ENCODE measurements at places on chromosomes 2 and 18.

- no peak for DNase-seq
Measured at GRCh38 chr2:217552081-217552480, 450.7 kb downstream of the TNS1 start.

DNA sequence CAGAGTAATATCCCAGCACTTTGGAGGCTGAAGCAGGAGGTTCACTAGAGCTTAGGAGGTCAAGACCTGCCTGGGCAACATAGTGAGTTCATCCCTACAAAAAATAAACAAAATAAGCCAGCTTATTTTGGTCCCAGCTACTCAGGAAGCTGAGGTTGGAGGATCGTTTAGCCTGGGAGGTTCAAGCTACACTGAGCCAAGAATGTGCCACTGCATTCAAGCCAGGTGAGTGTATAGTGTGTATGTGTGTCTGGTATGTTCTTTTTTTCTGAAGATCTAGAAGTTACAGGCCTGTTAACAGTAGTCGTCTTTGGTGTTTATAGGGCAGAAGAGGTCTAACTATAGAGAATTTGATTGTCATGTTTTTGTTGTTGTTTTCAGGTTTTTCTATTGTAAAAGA is 40.2 kb downstream of the ZC3H15 start:
- DNase-seq, result no peak

DNA sequence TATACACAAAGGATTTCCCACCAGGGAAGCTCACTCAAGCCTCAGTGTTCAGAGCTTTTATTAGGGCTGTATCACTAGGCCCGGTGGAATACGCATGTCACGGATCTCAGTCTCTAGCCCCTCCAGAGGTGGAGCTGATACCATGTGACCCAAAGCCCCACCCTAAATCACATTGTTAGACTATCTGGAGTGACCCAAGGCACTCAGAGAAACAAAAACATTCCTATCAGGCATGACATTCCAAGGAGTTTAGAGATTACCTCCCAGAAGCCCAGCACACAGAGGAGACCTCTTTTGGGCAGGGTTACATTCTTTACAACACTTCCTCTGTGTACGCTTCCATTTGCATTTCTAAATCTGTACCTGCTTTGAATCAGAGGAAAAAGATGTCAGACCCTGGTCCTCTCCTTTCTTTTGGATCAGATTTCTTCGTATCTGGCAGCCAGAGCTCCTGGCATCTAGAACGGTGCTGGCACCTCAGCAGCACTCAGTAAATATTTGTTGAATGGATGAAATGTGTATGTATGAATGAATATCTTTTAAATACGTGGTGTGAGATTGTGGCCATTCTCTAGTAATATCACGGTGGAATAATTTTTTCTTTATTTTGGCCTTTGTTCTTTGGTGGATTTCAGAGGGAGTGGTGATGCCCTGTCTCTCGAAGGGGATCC is 37.7 kb upstream of the SMAD2 start:
- DNase-seq, result no peak

- no peak for DNase-seq
Measured at GRCh38 chr18:23066060-23066459, 69.2 kb upstream of the CABLES1 start.

GRCh38 chr2:207432453-207432852 is 97.3 kb upstream of the CREB1 start:
- DNase-seq, result no peak

DNA sequence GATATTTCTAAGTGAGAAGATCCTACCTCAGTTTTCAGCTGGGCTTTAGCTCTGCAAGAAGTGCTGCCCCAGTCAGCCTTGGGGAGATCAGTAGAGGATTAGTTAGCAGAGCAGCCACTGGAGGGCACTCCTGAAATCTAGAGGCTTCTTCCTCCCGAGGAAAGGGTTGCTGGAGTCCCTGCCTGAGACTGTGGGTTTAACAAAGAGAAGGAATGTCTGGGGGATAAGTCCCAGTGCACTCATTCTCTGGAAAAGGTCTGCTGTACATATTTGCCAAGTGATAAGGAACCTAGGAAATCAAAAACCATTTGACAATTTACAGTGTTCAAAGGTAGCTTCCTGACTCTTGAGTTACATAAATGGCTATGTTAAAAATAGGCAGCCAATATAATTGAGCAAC is 207.2 kb downstream of the SLC8A1 start:
- DNase-seq, result no peak

- DNase-seq, result no peak
Measured at GRCh38 chr2:36357847-36358659, 2.5 kb downstream of the CRIM1 start.

DNA sequence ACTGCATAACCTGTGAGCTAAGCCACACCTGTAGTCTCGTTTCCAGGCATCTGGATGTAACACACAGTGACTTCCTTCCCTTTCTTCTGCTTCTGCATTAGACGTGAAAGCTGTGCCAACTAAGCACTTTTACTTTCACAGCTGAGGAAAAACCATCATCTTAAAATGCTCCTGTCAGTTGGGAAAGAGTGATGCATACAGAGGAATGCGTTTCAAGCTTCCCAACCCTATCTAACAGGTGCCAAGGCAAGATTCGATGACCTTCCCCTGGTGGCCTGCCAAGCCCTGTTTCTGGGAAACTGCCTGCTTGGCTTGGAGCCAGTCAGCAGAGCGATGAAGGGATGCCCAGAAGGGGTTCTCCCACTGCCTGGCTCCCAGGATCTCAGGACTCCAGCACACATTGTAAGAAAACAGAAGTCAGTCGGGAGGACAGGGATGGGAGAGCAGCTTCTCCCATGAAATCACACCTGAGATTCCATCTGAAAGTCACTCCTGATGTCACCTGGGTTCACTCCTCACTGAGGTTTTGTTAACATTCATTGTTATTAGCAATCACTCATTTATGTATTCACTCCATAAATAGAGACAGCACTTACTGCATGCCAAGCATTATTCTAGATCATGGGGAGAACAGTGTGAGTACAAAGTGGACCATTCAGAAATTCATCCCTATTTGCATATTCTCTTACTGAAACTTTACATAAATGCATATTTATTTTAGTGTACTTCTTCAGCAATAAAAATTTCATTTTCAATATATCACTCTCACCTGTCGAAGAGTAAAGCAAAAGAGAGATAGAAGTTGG is 64.1 kb downstream of the DTNA start:
- DNase-seq, result no peak

GRCh38 chr2:50879457-50879856 is 152.5 kb downstream of the NRXN1 start:
- DNase-seq, result no peak

GRCh38 chr2:151297882-151298281 is 8.4 kb upstream of the NMI start:
- no peak for DNase-seq

GRCh38 chr2:127143841-127144782 is 37.2 kb upstream of the BIN1 start:
- no peak for DNase-seq

- DNase-seq, result no peak
Measured at GRCh38 chr2:241267249-241268067, 48.0 kb downstream of the HDLBP start.

DNA sequence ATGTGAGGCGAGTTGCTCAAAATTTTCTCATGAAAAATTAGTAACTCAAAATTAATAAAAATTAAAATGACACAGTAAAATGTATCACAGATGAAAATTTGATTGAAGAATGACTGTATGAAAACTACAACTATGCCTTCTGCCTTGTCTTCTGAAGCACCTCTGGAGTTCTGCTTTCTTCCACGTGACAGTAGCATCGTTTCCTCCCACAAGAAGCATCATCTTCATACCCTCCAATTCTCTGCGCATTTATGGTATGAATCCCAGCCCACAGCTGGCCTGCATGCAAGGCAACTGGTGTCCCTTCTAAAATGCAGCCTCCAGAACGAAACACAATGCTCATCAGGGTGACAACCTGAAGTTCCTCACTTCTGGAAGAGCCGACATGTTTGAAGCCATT is 189.9 kb downstream of the MYO1B start:
- DNase-seq, result no peak

- no peak for DNase-seq
Measured at GRCh38 chr2:112474844-112475486, 7.0 kb upstream of the TTL start.

GRCh38 chr2:106516436-106516835 is 29.3 kb downstream of the CD8B2 start:
- no peak for DNase-seq

- no peak for DNase-seq
Measured at GRCh38 chr18:58195278-58195765, 151.3 kb downstream of the NEDD4L start.

DNA sequence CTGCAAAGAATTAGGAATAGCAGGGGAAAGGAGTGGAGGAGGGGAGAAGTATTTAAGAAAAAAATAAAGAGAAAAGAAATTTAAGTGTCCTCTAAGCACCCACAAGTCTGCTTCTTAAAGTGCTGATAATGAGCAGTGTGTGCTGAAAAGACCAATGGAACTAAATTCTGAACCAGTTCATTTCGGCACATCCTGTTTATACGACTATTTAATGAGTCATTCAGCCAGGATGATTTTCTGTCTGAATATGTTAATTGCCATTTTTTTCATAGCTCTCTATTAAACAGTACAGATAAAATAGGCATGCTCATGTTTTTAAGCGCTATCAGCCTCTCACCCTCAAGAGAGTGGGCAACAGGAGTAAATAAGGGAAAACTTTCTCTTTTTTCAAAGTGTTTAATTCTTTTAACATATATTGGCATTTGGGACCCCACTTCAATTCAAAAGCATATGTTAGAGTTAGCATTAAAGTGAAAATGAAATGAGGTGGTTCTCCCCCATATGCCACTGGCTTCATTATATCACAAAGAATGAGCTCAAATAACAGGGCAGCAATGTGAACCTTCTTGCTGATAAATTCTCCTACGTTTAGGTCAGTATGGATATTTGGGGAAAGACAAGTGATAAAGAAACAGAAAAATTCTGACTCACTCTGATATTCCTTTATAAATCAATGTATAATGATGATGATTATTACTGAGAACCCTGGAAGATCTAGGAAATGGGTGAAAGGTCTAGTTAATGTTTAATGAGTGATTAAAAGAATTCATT is 87.5 kb downstream of the TCF4 start:
- DNase-seq, result no peak

- no peak for DNase-seq
Measured at GRCh38 chr2:102159295-102159694, 16.7 kb downstream of the IL1R1 start.

GRCh38 chr18:78087338-78087737 is 837.7 kb downstream of the GALR1 start:
- DNase-seq, result no peak

DNA sequence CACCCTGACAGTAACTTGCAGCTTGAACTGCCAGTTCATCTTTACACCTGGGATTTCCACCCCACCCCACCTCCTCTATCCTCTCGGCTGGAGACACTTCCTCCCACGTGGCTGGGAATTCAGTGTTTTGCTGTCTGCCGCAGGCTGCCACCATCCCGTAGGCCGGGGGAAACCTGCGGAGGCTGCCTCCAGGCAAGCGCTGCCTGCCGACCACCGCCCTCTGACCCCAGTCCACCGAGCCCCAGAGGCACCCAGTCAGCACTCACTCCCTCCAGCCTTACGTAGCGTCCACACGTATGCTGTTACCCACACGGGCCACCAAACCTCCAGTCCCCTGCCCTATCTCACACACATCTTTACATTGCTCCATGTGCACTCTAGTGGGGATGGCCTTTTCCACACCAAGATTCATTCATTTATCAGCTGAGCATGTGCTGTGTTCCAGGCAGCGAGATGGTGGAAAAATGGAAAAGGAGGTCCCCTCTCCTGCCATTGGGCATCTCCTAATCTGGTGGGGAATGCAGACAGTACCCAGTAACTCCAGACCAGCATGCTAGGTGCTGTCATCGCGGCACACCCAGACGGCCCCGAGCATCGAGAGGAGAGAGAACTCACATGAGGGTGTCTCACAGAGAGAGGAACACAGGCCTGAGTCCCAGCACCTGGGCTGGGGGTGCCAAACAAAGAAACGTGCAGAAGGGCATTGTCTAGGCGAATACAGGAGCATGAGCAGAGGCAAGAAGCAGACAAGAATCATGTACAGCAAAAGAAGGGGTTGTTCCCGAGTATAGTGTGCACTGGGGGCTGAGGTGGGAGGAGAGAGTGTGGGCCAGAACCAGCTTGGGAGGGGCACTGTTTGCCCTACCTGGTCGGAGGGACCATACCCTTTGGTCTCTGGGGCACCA is 166.9 kb downstream of the SMAD7 start:
- no peak for DNase-seq

DNA sequence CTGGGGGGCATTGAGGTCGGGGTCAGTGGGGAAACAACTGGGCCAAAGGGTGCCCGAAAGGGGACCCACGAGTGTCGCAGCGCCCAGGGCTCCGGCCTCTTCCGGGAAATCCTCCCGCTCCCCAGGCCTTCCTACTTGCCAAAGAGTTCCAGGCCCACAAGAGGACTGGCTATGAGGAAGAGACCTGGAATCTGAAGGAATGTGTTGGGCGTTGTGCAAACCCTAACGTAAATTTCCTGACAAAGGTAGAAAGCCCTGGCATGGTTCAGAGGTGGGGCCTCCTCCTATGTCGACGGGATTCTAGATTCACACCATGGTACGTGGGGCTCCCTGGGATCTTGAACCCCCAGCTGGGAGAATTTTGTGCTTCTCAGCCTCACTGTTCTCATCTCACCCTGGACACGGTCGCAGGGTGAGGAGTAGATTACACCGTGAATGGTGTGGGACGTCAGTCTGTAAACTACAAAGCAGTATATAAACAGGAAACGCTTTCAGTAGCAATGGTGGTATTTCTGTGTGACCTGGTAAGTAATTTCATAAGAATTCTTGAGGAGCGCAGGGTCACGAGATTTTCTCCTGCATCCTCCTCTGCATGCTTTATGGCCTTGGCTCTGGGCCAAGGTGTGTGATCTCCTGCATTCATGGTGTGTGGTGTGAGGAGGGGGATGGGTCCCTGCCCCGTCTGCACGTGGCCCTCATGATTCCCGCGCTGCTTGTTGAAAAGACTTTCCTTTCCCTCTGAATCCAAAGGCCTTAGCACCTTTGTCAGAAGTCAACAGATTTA is 868 bp downstream of the HSBP1L1 start:
- no peak for DNase-seq

- DNase-seq, result no peak
Measured at GRCh38 chr2:46850742-46851141, 64.9 kb downstream of the MCFD2 start.

DNA sequence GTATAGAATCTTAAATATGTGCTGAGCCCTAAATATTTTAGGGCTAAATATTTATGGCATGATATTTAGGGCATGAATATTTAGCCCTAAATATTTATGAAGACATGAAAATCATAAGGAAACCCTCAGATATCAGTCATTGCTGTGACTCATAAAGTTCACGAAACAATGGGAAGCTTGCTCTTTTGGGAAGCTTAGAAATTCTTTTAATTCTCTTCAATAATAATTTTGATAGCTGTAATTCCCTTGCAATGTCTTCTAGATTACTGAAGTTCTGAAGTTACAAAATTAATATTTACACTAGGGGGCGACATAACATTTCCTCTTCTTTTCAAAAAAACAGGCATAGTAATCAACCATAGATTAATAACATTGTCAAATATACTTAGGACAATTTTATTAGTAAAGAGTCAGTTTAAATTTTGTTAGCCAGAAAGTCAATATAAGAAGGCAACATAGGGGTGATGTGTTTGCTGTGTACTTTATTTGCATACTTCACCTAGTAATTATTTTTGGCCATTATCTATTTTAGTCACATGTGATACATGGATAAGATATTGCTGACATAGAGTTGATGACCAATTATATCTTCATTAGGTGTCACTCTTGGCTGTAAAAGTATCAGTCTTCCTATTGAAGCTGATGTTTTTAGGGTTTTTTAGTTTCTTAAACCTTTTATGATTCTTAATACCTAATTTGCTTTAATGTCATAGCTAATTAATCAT is 13.2 kb downstream of the ZNF804A start:
- DNase-seq, result no peak

Data from neural crest cell (in vitro differentiated cells).